Pancreas (tissue), 10 donors: ENCODE measurements at places on chromosomes 6 and 20. TPM values are rescaled to one million over a fixed set of nuclear protein-coding genes. Genes with fewer than 3 reads are reported as not detected.

SCRT2 gene
- total RNA-seq, result 0.06 TPM

SPTLC3 gene
- 6.6 TPM for total RNA-seq

GRCh38 chr6:46507426-46507825 lies 16.2 kb upstream of the RCAN2 start:
- no peak for DNase-seq
- no peak overlapping the region for H3K4me3 ChIP-seq
- peaks cover 25% of the 10 kb centered on the region for H3K4me1 ChIP-seq
- H3K27me3 ChIP-seq, result no peaks in the 10 kb centered on the region

GRCh38 chr20:35637276-35637675 lies 21.6 kb downstream of the SPAG4 start:
- no peak overlapping the region for H3K4me3 ChIP-seq
- DNase-seq, result no peak
- no peaks in the 10 kb centered on the region for H3K4me1 ChIP-seq

GRCh38 chr6:16736856-16737775 lies 24.1 kb downstream of the ATXN1 start:
- no peaks in the 10 kb centered on the region for H3K27me3 ChIP-seq
- H3K4me1 ChIP-seq, result peaks cover 14% of the 10 kb centered on the region
- no peaks in the 10 kb centered on the region for H3K36me3 ChIP-seq
- no peak for DNase-seq
- H3K27ac ChIP-seq, result no peak overlapping the region
- H3K4me3 ChIP-seq, result no peak overlapping the region
